ENCODE measurements at places on chromosomes 13 and 19. TPM values are rescaled to one million over a fixed set of nuclear protein-coding genes. Genes with fewer than 3 reads are reported as not detected.

Gene LHFPL6
- total RNA-seq = 1.2 TPM

Gene SERTM1
- 0.22 TPM for total RNA-seq

- peak; percentile 36 for DNase-seq
- no peak overlapping the region for H3K4me3 ChIP-seq
- peaks cover 3% of the 10 kb centered on the region for H3K4me1 ChIP-seq
- no peaks in the 10 kb centered on the region for H3K36me3 ChIP-seq
- peaks cover 5% of the 10 kb centered on the region for H3K27me3 ChIP-seq
These were observed 16.5 kb downstream of the SIGLEC7 start for GRCh38 chr19:51158474-51159129.

GRCh38 chr19:28687296-28687695 lies 525.7 kb downstream of the UQCRFS1 start:
- no peak overlapping the region for H3K27ac ChIP-seq
- peaks cover 4% of the 10 kb centered on the region for H3K27me3 ChIP-seq
- H3K4me1 ChIP-seq = no peaks in the 10 kb centered on the region
- H3K4me3 ChIP-seq = no peak overlapping the region
- no peaks in the 10 kb centered on the region for H3K36me3 ChIP-seq

DNA sequence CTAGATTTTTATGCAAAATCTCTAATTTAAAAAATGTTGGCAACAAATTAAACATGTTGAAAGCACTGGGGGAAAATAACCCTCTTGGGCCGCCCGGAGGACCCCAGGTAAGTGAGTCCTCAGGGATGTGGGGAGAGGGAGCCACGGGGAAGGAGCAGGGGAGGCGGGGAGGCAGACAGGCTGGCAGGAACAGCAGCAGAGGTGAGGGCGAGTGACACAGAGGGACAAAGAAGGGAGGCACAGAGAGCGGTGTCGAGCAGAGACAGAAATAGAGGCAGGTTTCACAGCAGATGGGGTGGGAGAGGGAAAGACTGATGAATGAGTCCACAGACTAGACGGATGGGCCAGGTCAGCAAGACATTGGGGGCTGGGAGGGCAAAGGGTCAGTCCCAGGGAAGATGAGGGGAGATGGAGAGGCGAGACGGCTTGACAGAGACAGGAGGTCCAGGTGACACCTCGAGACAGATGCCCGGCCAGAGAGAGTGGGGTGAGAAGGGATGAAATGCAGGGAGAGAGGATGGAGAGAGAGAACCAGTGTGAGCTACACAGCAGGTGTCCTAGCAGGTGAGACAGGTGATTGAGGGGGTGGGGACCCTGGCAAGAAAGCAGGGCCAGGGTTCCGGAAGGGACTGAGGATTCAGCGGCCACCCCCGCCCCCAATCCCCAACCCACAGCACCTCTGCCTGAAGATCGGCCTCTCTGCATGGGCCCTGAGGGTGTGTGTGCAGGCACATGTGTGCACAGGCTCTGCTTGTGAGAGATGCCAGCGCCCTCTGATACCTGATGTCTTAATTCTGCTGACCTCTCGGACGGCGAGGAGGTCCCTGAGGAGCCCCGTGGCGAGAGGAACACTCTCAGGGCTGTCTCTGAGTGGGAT lies 3.8 kb downstream of the LRRC4B start:
- DNase-seq = no peak
- H3K4me3 ChIP-seq = no peak overlapping the region
- no peaks in the 10 kb centered on the region for H3K36me3 ChIP-seq
- no peaks in the 10 kb centered on the region for H3K4me1 ChIP-seq

DNA sequence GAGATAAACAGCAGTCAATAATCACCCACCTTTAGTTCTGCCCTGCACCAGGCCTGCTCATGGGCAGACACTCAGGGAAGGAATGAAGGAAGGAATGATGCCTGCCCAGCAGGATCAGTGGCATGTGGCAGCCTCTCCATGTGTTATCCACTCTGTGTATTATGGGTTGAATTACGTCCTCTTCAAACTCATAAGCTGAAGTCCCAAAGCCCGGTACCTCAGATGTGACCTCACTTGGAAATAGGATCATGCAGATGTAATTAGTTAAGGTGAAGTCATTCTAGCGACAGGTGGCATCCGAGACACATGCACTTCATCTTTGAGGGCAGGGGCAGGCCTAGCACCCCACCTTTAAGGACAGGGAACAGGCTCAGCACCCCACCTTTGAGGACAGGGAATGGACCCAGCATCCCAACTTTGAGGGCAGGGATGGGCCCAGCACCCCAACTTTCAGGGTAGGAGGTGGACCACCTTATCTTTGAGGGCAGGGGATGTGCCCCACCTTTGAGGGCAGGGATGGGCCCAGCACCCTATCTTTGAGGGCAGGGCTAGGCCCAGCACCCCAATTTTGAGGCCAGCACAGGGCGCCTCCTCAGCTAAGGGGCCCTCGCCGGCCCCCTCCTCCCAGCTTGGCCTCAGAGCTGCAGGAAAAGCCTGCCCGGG lies 127.6 kb downstream of the URI1 start:
- peaks cover 10% of the 10 kb centered on the region for H3K27me3 ChIP-seq
- no peak overlapping the region for H3K4me3 ChIP-seq
- no peaks in the 10 kb centered on the region for H3K36me3 ChIP-seq
- no peak overlapping the region for H3K27ac ChIP-seq
- H3K4me1 ChIP-seq = peaks cover 7% of the 10 kb centered on the region

DNA sequence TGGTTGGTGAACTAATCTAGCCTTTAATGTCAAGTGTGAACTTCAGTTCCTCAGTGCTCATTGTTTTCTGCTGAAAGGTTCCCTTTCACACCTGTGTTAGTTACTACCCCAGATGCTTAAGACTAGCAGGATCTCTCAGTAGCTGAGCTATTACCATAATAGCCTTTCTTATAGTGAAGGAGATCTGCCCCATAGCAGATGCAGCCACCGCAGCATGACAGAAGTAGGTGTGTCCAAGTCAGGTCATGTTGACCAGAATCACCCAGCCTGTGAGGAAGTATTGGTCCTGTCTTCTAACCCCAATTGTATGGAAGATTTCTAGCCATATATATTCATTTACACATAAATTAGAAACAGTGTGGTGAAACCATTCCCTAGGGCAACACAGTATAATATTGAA lies 37.3 kb downstream of the ZAR1L start:
- H3K27ac ChIP-seq = peak overlapping the region; percentile 56
- peaks cover 5% of the 10 kb centered on the region for H3K4me1 ChIP-seq
- no peaks in the 10 kb centered on the region for H3K36me3 ChIP-seq
- no peaks in the 10 kb centered on the region for H3K27me3 ChIP-seq
- no peak for DNase-seq

DNA sequence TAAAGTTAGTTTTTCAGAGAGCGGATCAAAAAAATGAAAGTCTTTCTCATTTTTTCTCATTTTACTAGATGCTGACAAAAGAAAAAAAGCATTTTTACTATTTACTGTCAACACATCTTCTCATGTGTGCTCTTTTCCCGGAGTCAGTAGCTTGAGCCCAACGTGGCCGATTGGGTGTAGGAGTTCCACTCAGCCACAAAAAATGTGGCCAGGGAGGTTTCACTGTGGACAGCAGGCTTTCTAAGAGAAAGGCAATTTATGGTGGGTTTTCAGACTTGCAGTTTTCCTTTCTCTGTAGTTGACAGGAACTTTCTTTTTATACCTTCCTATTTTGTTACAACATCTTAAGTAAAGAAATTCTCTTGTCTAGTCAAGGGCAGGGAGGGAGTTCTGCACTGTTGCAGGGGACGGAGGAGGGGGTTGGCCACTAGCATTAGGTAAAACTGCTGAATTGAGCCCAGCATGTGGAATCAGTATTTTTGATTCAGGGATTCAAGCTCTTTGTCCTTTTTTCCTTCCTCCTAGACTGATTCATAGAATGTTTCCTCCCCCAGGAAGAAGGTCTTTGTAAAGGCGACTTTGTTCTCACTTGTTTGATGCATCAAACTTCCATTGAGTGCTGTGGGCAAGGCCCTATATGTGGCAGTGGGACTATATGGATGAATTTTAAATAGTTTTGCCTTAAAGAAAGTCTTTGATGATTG lies 123.1 kb downstream of the B3GLCT start:
- H3K4me1 ChIP-seq = no peaks in the 10 kb centered on the region
- DNase-seq = no peak
- peaks cover 3% of the 10 kb centered on the region for H3K36me3 ChIP-seq
- H3K27me3 ChIP-seq = no peaks in the 10 kb centered on the region

DNA sequence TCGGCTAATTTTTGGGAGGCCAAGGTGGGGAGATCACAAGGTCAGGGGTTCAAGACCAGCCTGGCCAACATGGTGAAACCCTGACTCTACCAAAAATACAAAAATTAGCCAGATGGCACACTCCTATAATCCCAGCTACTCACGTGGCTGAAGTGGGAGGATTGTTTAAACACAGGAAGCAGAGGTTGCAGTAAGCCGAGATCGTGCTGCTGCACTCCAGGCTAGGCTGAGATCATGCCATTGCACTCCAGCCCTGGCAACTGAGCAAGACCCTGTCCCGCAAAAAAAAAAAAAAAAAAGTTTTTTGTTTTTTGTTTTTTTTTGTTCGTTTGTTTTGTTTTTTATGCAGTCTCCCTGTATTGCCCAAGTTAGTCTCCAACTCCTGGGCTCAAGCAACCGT lies 21.2 kb downstream of the MAST1 start:
- H3K4me3 ChIP-seq = no peak overlapping the region
- H3K27ac ChIP-seq = no peak overlapping the region
- no peaks in the 10 kb centered on the region for H3K27me3 ChIP-seq
- H3K4me1 ChIP-seq = no peaks in the 10 kb centered on the region
- H3K36me3 ChIP-seq = peaks cover 2% of the 10 kb centered on the region

GRCh38 chr13:46571189-46571908 lies 18.4 kb downstream of the LRCH1 start:
- no peak overlapping the region for H3K27ac ChIP-seq
- H3K4me1 ChIP-seq = peaks cover 8% of the 10 kb centered on the region

- H3K4me3 ChIP-seq = no peak overlapping the region
- H3K27me3 ChIP-seq = no peaks in the 10 kb centered on the region
- H3K4me1 ChIP-seq = no peaks in the 10 kb centered on the region
- H3K27ac ChIP-seq = no peak overlapping the region
- DNase-seq = no peak
These were observed 80.9 kb upstream of the SHISA2 start for GRCh38 chr13:26132756-26133155.

GRCh38 chr13:33855371-33855895 lies 37.5 kb downstream of the RFC3 start:
- no peak overlapping the region for H3K4me3 ChIP-seq
- no peak overlapping the region for H3K27ac ChIP-seq
- H3K27me3 ChIP-seq = no peaks in the 10 kb centered on the region
- no peak for DNase-seq

DNA sequence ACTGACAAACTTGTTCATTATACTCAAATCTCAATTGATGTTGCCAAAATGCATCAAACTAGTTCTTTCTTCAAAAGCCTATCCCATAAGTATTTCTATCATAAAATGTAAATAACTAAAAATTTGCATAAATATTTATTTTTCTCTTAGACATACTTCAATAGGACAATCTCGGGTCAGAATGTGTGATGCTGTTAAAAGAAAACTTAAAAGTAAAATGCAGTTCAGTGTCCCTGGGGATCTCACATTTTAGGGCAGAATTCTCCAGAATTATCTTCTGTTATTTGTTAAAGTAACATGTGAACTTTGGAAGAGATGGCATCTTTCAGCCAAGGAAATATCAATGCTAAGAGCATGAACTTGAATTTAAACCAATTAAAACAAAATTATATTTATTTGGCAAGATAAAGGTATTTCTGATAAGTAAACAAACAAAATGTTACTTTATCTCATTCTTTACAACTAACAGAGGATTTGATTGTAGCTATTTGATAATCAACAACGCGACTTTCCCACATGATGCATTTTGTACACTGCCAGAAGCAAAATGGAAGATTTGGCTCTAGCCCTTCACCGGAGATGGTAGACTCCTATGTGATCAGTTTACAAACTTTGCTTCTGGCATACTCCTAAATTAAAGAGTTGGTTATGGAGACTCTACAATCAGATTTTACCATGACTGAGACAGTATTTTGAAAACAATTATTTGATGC lies 169.5 kb upstream of the EDNRB start:
- H3K36me3 ChIP-seq = no peaks in the 10 kb centered on the region
- no peak for DNase-seq

- peaks cover 23% of the 10 kb centered on the region for H3K36me3 ChIP-seq
- H3K4me3 ChIP-seq = no peak overlapping the region
- H3K4me1 ChIP-seq = no peaks in the 10 kb centered on the region
- no peaks in the 10 kb centered on the region for H3K27me3 ChIP-seq
These were observed 61.2 kb downstream of the MYH14 start for GRCh38 chr19:50264483-50265186.
